CD4-positive, alpha-beta T cell (primary cell): ENCODE measurements at places on chromosomes 5 and 9. TPM values are rescaled to one million over a fixed set of nuclear protein-coding genes. Genes with fewer than 3 reads are reported as not detected.

SIT1 gene
- total RNA-seq, result 19.2 TPM

GRCh38 chr5:96297867-96298266 is 135.2 kb downstream of the PCSK1 start:
- no peak overlapping the region for H3K27ac ChIP-seq
- no peaks in the 10 kb centered on the region for H3K4me1 ChIP-seq
- DNase-seq, result peak; percentile 15
- no peaks in the 10 kb centered on the region for H3K27me3 ChIP-seq
- H3K4me3 ChIP-seq, result no peak overlapping the region

- no peaks in the 10 kb centered on the region for H3K4me1 ChIP-seq
- H3K27ac ChIP-seq, result no peak overlapping the region
- no peak overlapping the region for H3K4me3 ChIP-seq
- H3K27me3 ChIP-seq, result no peaks in the 10 kb centered on the region
Observed at GRCh38 chr5:68551436-68551835, 335.9 kb downstream of the PIK3R1 start.

DNA sequence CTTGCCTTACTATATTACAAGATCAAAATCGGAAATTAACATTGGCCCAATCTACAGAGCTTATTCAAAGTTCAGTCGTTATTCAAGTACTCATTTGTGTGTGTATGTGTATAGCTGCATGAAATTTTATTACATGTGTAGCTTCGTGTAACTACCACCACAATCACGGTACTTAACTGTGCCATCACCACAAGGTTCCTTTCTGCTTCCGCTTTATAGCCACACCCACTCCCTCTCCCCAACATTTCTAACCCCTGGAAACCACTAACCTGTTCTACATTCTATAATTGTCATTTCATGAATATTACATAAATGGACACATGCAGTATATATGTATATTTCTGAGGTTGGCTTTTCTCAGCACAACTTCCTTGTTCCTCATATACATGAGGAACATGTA is 4.0 kb upstream of the TEX48 start:
- no peak for DNase-seq
- no peaks in the 10 kb centered on the region for H3K36me3 ChIP-seq
- H3K27me3 ChIP-seq, result no peaks in the 10 kb centered on the region

DNA sequence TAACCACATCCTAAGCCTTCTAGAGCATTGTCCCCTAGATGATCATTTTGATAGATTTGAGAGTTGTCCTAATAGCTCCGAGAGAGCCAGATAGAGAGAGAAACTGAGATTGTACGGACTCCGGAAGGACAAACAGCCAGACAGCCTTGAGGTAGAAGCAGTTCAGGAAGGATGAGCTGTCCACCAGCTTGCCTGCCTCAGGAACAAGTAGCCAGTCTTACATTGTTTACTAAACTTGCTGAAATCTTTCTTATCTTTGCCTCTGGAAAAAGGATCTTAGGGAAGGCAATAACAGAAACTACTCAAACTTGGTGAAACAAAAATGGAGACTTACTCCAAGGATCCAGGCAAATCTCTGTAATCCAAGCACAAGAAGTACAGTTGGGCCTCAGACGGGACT is 39.0 kb upstream of the SAP30L start:
- H3K27me3 ChIP-seq, result no peaks in the 10 kb centered on the region
- DNase-seq, result no peak
- peaks cover 17% of the 10 kb centered on the region for H3K36me3 ChIP-seq
- H3K27ac ChIP-seq, result no peak overlapping the region

RORB gene
- total RNA-seq, result not detected

GABRB2 gene
- not detected for total RNA-seq

DNA sequence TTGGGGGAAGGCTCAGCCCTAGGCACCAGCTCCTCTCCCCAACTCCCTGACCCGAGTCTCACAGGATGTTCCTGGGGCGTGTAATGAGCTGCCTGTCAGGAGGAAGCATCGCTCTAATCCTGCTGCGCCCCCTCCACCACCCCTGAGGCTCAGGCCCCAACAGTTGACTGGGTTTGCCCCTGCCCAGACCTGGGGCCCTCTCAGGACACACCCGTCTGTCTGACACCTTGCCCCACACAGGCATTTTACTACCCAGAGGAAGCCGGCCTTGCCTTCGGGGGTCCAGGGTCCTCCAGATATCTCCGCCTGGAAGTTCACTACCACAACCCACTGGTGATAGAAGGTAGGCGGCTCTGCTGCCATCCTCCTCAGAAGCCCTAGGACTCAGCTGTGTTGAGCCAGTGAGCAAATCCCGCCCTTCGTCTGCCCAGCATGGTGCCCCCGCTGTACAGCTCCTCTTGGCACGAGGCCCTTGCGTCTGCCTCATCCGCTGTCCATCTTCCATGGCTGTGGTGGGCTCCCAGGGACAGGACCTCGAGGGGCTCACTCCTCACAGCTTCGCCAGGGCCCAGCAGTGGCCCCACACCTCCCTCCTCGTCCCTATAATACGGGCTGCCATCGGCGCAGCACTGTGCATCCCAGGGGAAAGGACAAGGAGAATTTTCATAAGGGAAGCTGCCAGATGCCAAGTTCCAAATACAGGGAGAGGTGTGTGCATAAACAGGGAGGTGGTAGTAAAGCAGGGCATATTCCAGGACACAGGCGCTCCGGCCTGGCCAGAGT is 8.0 kb downstream of the DBH start:
- no peak overlapping the region for H3K4me3 ChIP-seq
- no peaks in the 10 kb centered on the region for H3K36me3 ChIP-seq
- H3K4me1 ChIP-seq, result no peaks in the 10 kb centered on the region
- H3K27me3 ChIP-seq, result peaks cover 2% of the 10 kb centered on the region

DNA sequence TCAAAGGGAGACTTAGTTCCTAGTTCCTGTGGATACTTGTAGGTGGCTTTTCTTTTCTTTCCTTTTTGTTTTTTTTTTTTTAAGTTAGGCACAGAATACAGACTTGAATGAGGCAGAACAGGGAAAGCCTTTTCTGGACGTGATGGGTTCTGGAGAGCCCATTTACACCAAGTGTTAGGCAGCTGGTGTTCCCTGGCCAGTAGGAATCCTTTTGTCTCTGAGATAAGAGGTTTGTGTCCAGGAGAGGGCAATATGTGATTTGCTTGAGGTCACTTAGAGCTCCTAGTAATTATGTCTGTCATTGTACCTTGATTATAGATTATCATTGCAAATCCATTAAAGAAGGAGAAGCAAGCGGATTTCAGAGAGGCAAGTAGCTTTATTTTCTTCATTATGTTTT is 9.1 kb downstream of the MEGF10 start:
- H3K4me3 ChIP-seq, result no peak overlapping the region
- H3K27me3 ChIP-seq, result no peaks in the 10 kb centered on the region

KIF3A gene
- total RNA-seq, result 12.4 TPM

SPINK4 gene
- not detected for total RNA-seq

RAD1 gene
- 26.7 TPM for total RNA-seq

SPAAR gene
- not detected for total RNA-seq

CCNJL gene
- total RNA-seq, result not detected

GRCh38 chr5:135964670-135965320 is 10.0 kb upstream of the LECT2 start:
- H3K4me3 ChIP-seq, result no peak overlapping the region
- no peaks in the 10 kb centered on the region for H3K27me3 ChIP-seq
- no peak overlapping the region for H3K27ac ChIP-seq
- H3K36me3 ChIP-seq, result no peaks in the 10 kb centered on the region
- no peak for DNase-seq

LCN15 gene
- not detected for total RNA-seq

GRCh38 chr9:114804505-114804904 is 1.3 kb downstream of the TNFSF15 start:
- no peaks in the 10 kb centered on the region for H3K27me3 ChIP-seq
- H3K36me3 ChIP-seq, result no peaks in the 10 kb centered on the region
- H3K4me3 ChIP-seq, result no peak overlapping the region

- no peak for DNase-seq
- no peak overlapping the region for H3K27ac ChIP-seq
- H3K27me3 ChIP-seq, result no peaks in the 10 kb centered on the region
Observed at GRCh38 chr5:129921204-129921603, 16.9 kb downstream of the CHSY3 start.

GRCh38 chr5:89994266-89994665 is 415.3 kb downstream of the CETN3 start:
- H3K27ac ChIP-seq, result no peak overlapping the region
- H3K4me3 ChIP-seq, result no peak overlapping the region
- DNase-seq, result no peak

DNA sequence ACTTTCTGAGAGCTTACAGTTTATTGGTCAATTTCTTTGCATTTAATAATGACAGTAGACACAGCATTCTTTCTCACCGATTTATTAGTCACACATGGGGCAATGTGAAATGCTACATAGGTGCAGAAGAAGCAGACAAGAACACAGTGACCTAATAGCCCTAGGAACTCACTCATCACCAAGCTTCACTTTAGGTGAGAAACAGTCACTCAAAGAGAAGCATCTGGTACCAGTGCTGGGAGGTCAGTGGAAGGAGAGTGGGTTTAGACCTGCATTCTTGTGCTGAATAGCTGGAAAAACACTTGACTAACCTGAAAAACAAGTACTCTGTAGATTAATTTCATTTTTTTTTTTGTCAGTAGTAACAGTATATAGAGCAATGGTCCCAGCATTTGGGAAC is 179.6 kb downstream of the GRIA1 start:
- no peak for DNase-seq
- no peaks in the 10 kb centered on the region for H3K36me3 ChIP-seq
- no peaks in the 10 kb centered on the region for H3K27me3 ChIP-seq
- H3K4me1 ChIP-seq, result no peaks in the 10 kb centered on the region
- H3K27ac ChIP-seq, result no peak overlapping the region

DNA sequence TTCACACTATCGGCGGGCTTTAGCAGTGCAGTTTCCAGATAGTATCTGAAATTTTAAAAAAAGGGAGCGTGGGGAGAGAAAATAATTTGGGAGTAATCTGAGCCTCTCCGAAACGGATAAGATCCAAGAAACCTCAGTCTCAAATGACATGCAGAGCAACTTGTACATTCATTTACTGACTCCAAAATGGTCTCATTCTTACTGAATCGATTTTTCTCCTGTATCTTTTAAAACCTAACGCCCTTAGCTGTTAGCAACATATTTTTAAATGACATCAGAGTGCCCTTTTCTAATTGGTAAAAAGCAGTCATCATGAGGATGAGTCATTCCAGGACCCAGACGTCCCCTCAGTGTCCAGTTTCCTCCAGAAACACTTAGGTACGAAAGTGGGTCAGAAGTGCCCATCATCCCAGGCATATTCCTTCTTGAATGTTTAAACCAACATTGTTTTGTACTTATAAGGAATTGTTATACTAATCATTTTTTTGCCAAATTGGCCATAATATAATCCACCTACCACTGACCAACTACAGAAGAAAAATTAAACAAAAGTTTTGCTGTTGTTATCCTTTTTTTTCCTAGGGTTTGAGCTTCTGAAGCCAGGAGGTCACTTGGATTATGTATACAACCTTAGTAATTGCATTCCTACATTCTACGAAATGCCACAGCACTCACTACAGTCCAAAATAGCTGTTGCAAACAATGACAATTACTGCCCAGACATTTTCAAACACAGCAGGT is 354.4 kb downstream of the ADAMTS6 start:
- H3K27ac ChIP-seq, result no peak overlapping the region
- DNase-seq, result no peak
- H3K36me3 ChIP-seq, result no peaks in the 10 kb centered on the region
- H3K4me1 ChIP-seq, result no peaks in the 10 kb centered on the region
- no peak overlapping the region for H3K4me3 ChIP-seq
- no peaks in the 10 kb centered on the region for H3K27me3 ChIP-seq

OR2S2 gene
- total RNA-seq, result not detected

DNA sequence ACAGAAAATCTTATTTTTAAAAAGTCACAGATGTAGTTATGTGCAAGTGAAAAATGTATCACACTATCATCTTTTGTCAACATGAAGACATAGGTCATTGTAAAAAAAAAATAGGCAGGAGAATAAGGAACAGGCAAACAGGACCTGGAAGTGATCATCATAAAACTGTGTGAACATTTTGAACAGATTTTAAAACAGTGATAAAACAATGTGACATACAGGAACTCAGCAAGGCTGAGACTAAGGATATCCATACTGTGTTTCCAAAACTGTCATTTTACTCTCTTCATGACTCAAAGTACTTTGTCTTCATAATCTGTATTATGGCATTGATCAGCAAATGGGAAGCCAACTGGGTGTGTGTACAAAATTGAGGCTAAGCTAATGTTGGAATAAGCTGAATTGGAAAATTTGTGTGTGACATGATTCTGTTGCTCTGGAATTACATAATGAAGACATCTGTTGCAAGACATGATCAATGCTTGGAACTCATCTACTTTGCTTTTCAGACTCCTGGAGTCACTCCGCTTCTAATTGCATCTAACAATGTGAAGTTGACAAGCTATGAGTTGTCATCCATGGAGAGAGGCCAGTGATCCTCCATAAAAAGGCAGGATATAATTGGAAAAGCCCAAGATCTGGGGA is 978.7 kb upstream of the NUDT12 start:
- H3K27me3 ChIP-seq, result no peaks in the 10 kb centered on the region
- H3K36me3 ChIP-seq, result no peaks in the 10 kb centered on the region
- H3K4me3 ChIP-seq, result no peak overlapping the region

DNA sequence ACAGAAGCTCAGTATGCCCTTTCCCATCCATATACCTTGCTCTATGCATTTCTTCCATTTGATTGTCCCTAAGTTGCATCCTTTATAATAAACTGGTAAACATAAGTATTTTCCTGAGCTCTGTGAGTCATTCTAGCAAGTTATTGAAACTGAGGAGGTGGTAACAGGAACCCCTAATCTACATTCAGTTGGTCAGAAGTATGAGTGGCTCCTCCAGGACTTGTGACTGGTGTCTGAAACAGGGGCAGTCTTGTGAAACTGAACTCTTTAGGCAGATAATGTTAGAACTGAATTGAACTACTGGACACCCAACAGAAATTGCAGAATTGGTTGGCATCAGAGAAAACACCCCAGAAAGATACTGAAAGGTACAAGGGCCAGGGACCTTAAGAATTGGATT is 133.1 kb upstream of the POU5F2 start:
- H3K27me3 ChIP-seq, result no peaks in the 10 kb centered on the region
- no peak overlapping the region for H3K4me3 ChIP-seq
- no peaks in the 10 kb centered on the region for H3K36me3 ChIP-seq
- no peaks in the 10 kb centered on the region for H3K4me1 ChIP-seq
- no peak for DNase-seq

DNA sequence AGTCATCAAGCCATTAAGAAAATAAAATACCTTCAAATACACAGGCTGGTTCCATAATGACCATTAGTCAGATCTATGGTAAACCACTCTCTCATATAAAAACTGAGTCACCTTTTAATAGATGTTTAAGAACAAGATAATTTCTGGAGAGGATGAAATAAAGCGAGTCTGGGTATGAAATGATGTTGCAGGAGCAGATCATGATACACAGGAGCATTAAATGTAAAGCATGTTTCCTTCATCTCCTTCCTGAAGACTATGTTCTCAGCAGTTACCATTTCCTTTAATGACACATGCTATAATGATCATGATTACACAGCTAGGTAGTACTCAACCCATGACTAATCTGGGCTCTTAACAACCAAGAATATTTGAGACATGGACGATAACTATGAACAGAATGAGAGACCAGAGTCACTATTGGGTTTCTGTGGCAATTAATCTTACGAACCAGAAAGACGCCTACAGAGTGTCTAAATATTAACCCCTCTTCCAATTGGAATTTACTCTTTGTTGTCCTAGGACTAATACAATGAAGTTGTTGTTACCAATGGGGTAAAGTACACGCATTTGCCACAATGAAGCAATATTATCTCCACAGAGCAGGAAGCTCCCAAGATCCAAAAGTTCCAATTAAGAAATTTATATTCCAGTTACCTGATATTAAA is 105.6 kb downstream of the NR6A1 start:
- H3K27ac ChIP-seq, result no peak overlapping the region
- no peaks in the 10 kb centered on the region for H3K36me3 ChIP-seq
- H3K27me3 ChIP-seq, result peaks cover 2% of the 10 kb centered on the region

CDH9 gene
- not detected for total RNA-seq
